GOT3 (cell line): ENCODE measurements at places on chromosomes 7 and 10.

- DNase-seq = no peak
These were observed 347.9 kb upstream of the MEOX2 start for GRCh38 chr7:16034353-16034752.

DNA sequence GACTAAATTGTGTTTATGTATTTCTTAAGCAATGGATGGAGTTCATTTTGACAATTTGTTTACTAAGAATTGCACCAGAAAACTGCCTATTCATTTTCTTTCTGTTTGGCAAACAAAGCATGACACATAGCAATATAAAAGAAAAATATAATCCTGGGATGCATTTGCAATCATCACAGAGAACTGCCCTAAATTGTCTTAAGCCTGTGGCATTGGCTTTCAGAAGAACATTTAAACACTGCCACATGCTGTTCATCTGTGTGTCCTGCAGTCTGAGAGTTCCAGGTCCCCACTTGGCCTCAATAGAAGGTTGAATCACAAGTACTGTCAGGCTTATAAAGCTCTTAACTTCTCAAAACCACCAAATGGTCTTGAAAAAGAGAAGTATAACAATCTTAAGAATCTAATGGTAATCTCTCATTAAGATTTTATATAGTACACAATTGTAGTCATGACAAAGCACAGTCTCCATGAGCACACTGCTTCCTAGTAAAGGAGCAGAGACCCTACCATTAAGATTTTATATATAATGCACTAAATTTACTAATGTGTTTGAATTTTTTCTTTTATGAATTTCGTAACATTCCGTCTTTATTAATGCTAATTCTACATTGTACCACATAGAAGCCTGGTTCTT lies 29.9 kb downstream of the RNLS start:
- DNase-seq = peak; percentile 3

DNA sequence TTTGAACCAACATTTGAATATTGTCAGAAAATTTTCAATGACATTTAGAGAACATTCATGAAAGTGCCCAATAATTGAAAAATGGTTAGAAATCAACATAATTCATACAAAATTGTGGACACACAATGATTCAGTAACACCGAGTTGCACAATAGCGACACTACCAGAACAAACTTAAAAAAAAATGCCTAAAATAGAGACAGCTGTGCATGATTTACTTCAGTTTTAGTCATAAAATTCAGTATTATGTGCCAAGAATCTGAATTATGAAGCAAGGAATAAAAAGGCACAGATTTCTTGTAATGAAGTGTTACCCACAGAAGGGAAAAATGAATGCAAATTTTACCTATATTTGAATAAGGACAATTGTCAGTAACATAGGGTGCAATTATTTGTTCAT lies 396.0 kb downstream of the SEMA3D start:
- no peak for DNase-seq

GRCh38 chr7:104998040-104998752 lies 15.8 kb upstream of the KMT2E start:
- no peak for DNase-seq

GRCh38 chr10:30579574-30579973 lies 50.0 kb downstream of the LYZL2 start:
- no peak for DNase-seq
